ENCODE measurements at places on chromosomes 7 and 10.

DNA sequence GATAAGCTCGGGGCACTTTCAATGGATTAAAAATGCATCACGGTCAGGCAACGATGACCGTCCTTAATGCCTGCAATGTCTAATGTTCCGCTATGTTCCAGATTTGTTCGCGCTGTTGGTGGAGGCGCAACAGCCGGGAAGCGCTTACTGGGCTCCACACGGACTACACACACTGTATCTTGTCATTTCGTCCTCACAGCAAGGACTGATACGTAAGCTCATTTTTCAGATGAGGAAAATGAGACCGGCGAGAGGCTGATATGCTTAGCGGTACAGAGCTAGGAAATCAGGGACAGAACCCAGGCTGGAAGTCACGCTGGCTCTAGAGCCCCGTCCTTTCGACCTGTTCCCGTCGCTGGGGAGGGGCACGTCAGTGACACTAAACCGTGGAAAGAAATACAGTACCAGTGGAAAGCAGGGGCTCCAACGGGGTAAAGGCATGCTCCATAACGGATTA, 670 bp downstream of the TPK1 start:
- DNase-seq: no peak

- no peak for DNase-seq
Observed at GRCh38 chr7:70589010-70589409, 542.9 kb upstream of the GALNT17 start.

GRCh38 chr7:85261336-85261735, 74.5 kb upstream of the SEMA3D start:
- no peak for DNase-seq

DNA sequence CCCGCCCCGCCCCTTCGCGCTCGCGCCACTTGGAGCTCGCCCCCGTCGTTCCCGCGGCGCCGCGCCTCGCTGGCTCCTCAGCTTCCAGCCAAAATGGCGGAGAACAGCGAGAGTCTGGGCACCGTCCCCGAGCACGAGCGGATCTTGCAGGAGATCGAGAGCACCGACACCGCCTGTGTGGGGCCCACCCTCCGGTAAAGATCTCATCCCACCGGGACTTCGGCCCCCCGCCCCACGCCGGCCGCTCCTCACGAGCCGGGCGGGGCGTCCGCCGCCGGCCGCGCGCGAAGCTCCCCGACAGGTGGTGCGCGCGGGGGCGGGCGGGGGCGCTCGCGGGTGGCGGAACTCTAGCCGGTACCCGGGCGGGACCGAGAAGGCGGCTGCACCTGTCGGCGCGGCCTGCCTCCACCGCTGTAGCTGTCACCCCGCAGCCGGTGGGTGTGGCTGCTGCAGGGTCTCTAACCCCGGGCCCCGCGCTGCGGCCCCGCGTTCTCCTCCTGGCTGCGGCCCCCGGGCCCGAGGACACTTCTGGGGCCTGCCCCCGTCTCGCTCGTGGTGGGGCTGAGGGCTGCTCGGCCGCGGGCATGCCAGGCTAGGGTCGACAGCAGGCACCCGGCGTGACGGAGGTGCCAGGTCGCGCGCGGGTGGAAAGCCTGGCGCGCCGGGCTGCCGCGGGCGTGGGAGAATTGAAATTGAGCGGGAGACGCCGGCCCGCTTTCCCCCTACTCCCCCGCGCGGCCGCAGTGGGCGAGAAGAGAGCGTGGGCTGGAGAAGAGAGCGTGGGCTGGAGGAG, at the start of gene EXOC6:
TSS of gene EXOC6 (plus strand) at position 80 of the 793 bp plus-strand sequence. CDS start at position 94, 14 bp downstream.
- no peak for DNase-seq

DNA sequence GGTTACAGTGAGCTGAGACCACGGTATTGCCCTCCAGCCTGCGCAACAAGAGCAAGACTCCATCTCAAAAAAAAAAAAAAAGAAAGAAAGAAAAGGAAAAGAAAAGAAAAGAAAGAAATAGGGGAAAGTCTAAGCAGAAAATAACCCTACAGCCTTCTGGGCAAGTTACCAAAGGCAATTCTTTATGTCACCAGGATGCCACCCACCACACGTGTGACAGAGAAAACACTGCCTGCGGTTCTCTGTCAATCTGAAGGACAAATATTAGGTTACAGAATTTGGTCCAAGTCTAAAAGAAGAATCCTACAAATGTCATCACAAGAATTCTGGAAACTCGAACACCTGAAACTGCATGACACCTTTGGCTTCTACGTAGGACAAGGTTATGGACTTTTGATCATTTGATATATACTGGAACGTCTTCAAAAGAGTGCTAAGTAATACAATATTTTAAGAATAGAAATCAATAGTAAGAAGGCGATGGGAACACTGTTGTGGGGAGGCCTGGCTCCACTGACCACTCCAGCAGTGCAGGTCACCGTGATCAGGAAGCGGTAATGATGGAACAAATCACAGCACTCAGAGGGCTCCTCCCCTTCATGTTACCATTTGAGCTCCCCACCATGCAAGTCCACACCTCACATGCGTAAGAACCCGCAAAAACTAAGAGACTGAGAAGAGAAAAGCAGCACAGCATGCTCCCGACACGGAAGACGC, 75.8 kb downstream of the MAD1L1 start:
- DNase-seq: no peak

- DNase-seq: no peak
Observed at GRCh38 chr7:50664937-50665336, 99.7 kb upstream of the DDC start.

- no peak for DNase-seq
Observed at GRCh38 chr10:32402499-32402898, 43.4 kb upstream of the CCDC7 start.

GRCh38 chr10:16933783-16934182, 116.6 kb upstream of the RSU1 start:
- DNase-seq: no peak

DNA sequence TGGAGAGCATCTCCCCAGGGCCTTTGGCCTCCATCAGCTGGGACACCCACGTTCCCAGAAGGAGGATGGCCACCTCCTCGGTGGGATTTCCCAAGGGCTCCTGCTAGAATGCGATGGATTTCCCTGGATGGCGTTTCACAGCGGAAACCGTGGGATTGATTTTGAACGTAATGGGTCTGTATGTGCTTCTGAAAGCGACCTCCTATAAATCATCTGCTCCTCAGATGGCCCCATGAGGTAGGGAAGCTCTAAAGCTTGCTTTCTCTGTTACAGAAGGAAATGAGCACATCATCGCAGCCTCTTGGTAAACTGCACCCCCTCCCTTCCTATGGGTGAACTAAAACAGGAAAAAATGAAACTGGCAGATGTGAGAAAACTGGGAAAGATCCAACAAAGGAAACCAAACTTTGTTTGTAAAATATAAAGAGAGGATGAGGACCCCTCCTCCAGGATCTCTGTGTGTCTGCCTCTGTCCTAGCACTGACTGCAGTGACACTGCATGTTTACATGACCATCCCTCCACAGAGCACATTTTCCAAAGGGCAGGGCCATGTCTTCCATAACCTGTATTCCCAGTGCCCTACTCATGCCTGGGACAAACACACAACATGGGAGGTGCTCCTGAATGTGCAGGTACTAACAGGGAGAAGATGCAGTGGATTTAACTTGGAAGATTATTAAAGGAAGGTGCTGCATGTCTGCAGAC, 57.6 kb downstream of the LYZL1 start:
- DNase-seq: no peak

DNA sequence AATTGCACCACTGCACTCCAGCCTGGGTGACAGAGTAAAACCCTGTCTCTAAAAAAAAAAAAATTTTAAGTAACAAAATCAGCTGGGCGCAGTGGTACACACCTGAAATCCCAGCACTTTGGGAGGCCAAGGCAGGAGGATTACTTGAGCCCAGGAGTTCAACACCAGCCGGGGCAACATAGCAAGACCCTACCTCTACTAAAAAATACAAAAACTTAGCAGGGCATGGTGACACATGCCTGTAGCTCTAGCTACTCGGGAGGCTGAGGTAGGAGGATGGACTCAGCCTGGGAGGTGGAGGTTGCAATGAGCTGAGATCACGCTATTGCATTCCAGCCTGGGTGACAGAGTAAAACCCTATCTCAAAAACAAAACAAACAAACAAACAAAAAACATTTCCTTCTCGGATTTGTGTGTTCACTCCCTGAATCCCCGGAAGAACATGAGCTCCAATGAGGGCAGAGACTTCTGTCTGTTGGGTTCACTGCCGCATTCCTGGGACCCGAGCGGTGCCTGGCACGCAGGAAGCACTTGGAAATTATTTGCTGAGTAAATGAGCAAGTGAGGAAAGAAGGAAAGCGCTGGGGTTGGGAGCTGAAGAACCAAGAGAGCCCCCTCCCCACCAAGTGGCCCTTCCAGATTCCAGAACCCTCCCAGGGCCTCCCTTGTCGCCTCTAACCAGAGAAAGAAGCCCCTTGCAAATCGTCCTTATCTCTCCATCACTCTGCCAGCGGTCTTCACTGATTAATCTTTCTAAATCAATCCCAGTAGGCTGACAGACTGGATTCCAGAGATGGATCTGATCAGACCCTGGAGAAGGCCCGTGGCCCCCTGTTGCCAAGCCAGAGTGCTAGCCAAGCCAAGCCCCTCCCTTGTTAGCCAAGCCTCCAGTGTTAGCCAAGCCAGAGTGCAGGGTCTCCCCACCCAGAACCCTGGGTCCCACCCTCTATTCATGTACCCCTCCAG, 6.2 kb downstream of the TNRC18 start:
- no peak for DNase-seq

GRCh38 chr10:44417761-44418160, 32.9 kb upstream of the CXCL12 start:
- DNase-seq: no peak

GRCh38 chr7:96933067-96933645, 72.2 kb upstream of the DLX6 start:
- no peak for DNase-seq

- peak; percentile 49 for DNase-seq
Observed at GRCh38 chr10:119112056-119112455, 8.1 kb downstream of the DENND10 start.
